ENCODE measurements at places on chromosomes 1 and 21.

GRCh38 chr1:78367700-78368099, 123.1 kb upstream of the PTGFR start:
- DNase-seq: no peak

DNA sequence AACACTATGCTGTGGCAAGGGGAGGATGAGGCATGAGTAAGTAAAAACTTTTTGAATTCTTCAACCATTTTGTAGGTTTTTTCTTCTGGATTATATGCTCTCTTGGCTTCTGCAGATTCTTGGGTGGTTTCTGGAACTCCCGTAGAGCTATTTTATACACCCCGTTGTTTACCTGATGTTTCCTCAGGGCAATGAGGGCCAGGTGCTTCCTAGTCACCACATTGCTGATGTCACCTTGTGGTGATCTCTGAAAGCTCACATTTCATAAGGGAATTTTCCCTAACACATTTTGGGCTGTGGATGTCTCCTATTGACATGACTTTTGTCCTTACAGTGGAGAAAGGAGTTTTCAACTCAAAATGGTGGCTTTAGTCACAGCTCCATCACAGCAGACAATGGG, 356.6 kb downstream of the PLA2G4A start:
- no peak for DNase-seq

DNA sequence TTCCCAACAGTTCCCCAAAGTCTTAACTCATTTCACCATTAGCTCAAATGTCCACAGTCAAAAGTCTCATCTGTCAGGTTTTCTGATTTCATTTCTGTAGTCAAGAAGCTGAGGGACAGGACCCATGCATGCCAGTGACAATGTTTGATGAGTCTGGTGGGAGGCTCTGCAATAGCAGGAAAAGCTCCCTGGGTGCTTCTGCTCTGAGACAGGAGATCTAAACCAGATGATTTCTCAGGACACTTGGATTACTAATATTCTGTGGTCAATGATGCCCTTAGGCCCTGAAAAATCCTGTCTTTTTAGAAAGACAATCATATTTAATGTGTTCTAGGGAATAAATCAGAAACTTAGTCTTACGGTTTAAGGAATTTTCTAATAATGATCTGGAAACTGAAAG, 56.4 kb downstream of the PCBP3 start:
- DNase-seq: no peak

- no peak for DNase-seq
These were observed 83.7 kb upstream of the IFFO2 start for GRCh38 chr1:19040010-19040680.

Measured in activated CD8-positive, alpha-beta memory T cell treated with anti-CD3 and anti-CD28 coated beads for 48 hours (primary cell).